Ureter (tissue), 1 donor: ENCODE measurements at places on chromosomes 1 and 21. TPM values are rescaled to one million over a fixed set of nuclear protein-coding genes. Genes with fewer than 3 reads are reported as not detected.

Gene KCNQ4
- 3.7 TPM for total RNA-seq

Gene TTC39A
- 36.3 TPM for total RNA-seq

Gene TRIM67
- not detected for total RNA-seq

Gene NUP210L
- 0.39 TPM for total RNA-seq

Gene MX2
- 18.9 TPM for total RNA-seq

Gene HPDL
- 2.3 TPM for total RNA-seq

Gene DAB1
- 12.2 TPM for total RNA-seq

Gene PRKAA2
- total RNA-seq = 7.1 TPM

Gene RCAN3
- 19.0 TPM for total RNA-seq

Gene KANK4
- total RNA-seq = 0.13 TPM
